Globus pallidus (tissue), 1 donor: ENCODE measurements at places on chromosomes 1 and 21.

- no peak for DNase-seq
Measured at GRCh38 chr1:233844692-233845091, 59.8 kb upstream of the SLC35F3 start.

GRCh38 chr1:220575718-220576497 lies 48.0 kb downstream of the MARK1 start:
- no peak for DNase-seq

DNA sequence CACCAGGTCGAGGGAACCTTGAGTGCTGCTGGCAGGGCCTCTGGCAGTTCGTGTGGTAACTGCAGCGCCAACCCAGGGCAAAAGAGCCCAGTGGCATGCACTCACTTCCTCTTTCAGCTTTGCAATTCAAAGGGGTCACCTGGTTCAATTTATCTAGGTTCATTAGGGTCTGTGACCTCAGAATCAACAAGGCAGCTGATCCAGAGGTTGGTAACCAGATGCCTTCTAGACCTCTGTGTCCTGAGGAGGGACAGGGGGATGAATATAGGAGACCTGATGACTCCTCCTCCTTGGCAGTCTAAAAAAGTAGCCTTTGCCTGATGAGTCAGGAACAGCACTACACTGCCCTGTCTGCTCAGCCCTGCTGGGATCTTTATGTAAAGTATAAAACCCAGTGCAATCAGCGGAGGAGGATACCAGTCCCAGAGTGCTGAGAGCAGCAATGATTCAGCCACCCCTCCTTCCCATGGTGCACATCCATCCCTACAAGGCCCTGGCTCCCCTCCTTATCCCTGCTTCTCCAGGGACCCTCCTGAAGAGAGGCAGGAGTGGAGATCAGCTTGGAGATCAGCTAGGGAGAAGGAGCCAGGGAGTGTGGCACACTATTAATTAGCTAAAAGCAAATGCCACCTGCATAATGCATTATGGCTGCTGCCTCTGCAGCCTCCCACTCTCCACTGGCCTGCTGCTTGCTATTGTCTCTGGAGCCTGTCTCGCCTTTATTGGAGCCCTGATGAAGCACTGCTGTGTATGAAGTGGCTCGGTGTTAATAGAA lies 11.2 kb upstream of the FMOD start:
- DNase-seq = no peak

- no peak for DNase-seq
Measured at GRCh38 chr1:41540886-41541591, 56.6 kb upstream of the EDN2 start.

DNA sequence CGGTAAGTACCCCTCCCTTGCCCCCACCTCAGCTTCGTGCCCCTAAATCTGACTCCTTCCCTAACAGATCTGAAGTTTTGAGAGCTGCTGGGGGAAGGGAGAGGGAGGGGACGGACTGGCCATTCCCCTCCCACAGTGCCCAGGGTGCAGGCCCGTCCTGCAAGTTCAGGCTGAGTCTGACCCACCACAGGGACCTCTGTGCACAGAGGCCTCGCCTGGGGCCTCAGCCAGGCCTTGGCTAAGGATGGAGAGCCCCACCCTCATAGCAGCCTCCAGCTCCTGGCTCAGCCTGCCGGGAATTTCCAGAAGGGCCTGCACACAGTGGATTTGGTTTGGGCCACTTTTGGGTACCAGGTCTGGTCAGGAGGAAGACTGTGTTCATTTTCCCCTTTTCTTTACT lies 31.2 kb upstream of the TNFRSF1B start:
- DNase-seq = no peak

- no peak for DNase-seq
Measured at GRCh38 chr1:200784576-200784975, 45.9 kb downstream of the CAMSAP2 start.

DNA sequence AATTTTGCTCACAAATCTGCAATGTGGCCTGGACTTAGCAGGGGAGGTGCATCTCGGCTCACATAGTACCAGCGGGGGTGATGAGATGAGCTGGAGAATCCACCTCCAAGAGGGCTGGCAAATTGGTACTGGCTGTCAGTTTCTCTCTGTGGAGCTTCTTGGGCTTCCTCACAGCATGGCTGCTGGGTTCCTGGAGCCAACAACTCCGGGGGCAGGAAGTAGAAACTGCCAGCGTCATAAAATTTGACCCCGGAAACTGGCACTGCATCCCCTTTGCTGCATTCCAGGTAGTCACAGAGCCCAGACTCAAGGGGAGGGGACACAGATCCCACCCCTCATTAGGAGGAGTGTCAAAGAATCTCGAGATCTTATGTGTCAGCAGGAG lies 17.0 kb upstream of the TNFRSF1B start:
- DNase-seq = no peak

DNA sequence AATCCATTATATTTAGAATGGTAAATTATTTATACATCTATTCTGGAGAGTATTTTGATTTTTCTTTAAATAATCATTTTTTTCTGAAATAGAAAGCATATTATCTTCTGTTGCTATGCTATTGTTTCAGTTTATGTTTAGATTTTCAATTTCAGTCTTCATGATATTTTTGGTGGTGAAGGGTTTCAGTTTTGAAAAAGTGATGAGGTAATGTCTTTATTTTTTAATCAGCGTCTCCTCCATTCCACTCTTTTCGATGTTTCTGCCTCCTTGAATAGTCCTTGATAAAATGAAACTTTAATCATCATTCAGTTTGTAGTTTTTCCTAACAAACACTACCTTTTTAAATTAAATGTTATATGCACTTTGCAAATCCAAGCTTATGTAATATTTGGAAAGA lies 428.6 kb downstream of the PTPRC start:
- DNase-seq = no peak

DNA sequence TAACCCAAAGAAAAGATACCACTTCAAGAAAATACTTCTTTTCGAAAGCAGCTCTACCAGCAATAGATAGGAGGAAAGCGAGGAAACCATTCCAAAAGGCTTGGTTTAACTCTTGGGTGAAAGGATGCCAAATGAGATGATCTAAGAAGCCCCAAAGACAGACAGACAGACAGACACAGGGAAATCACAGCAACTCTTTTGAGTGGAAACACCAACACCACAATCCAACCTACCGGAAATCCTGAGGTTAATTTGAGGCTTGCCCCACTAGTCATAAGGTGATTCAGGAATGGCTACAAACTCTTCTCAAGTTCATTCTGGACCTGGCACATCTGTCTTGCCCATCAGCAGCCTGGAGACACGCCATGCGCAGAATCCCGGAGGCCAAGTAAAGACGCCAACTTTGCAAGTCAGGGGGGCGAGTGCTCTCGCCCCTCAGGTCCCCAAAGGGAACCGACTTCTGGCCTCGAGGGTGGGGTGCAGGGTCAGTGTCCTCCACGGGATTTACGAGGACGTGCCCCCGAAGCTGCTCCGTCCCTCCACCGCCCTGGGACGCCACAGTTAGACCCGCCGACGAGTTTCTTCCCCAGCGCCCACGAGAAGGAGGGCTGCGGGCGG lies 778 bp downstream of the EVI5 start:
- DNase-seq = peak; percentile 47

DNA sequence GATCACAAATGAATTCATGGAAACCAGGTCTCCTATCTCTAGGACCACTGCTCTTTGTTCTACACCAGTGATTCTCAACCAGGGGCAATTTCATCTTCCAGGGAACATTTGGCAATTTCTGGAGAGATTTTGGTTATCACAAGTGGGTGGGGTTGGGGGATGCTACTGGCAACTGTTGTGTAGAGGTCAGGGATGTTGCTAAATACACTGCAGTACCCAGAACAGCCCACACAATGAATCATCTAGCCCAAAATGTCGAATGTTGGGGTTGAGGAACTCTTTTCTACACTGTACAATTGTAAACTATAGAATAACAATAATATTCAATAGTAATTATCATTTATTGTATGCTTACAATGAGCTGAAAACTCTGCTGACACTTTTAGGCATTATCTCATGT lies 55.7 kb upstream of the UBE2U start:
- DNase-seq = no peak

DNA sequence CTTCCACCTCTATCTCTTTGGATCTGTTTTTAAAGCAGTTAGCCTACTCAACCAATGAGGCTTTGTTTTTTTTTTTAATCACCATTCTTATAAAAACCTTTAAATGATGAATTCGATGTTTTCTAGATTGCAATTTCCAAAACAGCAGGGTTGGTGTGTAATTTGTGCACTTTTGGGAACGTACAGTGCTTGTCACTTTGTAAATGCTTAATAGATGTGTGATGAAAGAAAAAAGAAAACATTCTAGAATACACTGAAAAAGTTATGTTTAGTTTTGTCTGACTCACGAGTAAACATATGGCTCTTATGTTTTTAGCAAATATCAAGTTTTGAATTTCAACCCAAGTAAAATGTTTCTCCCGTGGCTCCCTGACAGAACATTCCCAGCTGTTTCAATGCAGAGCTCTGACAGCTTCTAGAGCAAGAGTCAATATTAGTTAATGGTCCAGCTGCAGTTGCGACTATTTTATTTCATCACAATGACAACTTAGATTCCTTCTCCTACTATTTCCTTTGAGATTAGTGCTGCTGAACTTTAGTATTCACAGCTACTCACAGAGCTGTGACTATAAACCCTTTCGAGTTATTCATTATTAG lies 362.5 kb upstream of the ADAMTS5 start:
- no peak for DNase-seq

DNA sequence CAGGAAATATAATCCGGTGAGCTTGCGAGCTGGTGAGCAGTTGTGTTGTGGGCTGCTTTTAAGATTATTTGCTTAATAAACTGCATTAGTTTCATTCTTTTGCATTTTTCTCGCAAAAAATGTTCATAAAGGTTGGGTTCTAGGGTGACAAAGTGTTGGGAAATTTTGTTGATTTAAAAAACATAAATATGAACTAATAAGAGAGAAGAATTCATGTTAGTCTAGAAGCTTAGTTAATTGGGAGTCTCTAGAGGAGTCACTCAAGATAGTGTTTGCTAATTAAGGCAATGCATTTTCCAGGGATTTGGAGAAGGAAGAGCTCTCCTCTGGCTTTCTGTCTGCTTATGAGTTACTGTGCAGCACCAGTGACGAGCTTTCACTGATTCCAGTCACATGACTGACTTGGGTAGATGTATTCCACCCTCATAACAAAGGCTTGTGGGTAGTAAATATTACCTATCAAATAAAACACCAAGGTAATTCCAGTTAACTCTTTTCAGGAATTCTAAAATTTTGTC lies 417.0 kb downstream of the PTBP2 start:
- peak; percentile 51 for DNase-seq

GRCh38 chr1:107365527-107366240 lies 224.8 kb downstream of the NTNG1 start:
- no peak for DNase-seq

- no peak for DNase-seq
Measured at GRCh38 chr1:148383966-148384365, 99.1 kb downstream of the PPIAL4G start.

- DNase-seq = peak; percentile 16
Measured at GRCh38 chr1:5991381-5992025, 722 bp downstream of the NPHP4 start.

GRCh38 chr1:82646336-82646735 lies 845.6 kb downstream of the ADGRL2 start:
- DNase-seq = no peak

GRCh38 chr1:40301541-40302299 lies 15.4 kb downstream of the COL9A2 start:
- DNase-seq = no peak

GRCh38 chr1:31765516-31765915 lies 1.4 kb upstream of the ADGRB2 start:
- DNase-seq = no peak

- DNase-seq = no peak
Measured at GRCh38 chr21:35059742-35060141, 10.6 kb upstream of the RUNX1 start.

DNA sequence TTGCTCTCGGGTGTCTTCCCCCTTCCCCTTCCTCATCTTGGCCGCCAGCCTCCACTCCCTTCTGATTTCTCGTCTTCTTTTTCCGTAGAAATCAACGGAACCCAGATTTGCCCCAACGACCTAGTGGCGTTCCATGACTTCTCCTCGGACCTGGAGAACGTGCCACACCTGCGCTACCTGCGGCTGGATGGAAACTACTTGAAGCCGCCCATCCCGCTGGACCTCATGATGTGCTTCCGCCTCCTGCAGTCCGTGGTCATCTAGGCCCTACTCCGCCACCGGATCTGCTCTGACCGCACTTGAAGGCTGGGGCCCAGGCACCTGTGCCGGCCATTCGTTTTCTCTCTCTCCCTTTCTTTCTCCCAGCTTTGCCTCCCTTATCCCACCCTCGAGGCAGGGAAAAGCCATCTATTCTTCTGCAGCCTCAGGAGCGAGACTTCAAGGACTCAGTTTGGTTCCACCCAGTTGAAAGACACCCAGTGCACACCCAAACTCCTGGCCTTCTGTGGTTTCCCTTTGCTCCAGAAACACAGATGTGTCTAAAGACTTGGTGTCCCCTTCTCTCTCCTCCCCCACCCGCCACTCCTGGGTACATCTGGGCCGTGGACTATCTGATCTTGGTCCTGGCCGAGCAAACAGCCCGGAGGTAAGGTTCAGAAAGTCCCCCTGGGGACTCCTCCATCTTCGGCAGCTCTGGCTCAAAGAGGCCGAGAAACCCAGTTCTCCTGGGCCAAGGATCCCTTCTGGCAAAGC lies 7.2 kb upstream of the OPTC start:
- DNase-seq = no peak

DNA sequence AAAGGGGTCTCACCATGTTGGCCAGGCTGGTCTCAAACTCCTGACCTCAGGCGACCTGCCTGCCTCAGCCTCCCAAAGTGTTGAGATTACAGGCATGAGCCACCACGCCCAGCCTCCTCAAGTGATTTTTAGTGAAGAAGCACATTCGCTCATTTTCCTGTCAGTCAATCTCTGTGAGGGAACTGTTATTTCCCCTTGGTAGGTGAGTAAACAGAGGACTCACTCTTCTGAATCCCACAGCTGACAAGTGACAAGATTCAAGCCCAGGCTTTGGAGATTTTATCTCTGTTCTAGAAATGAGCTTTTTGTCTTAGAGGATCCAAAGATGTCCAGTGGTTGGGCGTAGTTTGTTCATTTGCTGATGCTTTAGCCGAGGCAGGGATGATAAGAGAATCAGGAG lies 43.9 kb upstream of the TACSTD2 start:
- DNase-seq = no peak

GRCh38 chr1:231611851-231612250 lies 14.7 kb upstream of the DISC1 start:
- DNase-seq = no peak

GRCh38 chr21:32570456-32570855 lies 14.9 kb downstream of the TCP10L start:
- no peak for DNase-seq

- DNase-seq = no peak
Measured at GRCh38 chr1:87598429-87598828, 269.7 kb downstream of the LMO4 start.

GRCh38 chr21:18030248-18030647 lies 211.1 kb upstream of the C21orf91 start:
- no peak for DNase-seq

- no peak for DNase-seq
Measured at GRCh38 chr1:204480515-204480914, 14.1 kb downstream of the PIK3C2B start.

DNA sequence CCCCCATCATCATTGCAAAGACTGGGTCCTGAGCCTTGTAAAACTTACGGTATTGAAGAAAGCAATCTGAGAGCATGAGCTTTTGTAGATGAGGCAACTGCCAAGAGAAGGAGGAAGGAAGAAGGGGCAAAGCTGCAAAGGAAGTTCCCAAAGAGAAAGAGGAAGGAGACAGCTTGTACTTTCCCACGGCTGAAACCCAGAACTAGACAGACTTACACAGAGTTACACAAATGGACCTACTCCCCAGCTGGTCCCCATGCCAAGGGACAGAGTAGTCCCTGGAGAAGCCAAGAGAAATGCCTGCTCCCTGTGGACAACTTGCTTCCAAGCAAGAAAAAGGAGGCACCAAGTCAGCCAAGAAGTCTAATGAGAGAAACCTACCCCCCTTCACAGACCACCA lies 22.6 kb downstream of the SLC5A9 start:
- peak; percentile 61 for DNase-seq

GRCh38 chr21:42062236-42063022 lies 8.7 kb upstream of the UMODL1 start:
- peak; percentile 35 for DNase-seq
